ENCODE measurements at places on chromosomes 11 and 22. TPM values are rescaled to one million over a fixed set of nuclear protein-coding genes. Genes with fewer than 3 reads are reported as not detected.

DNA sequence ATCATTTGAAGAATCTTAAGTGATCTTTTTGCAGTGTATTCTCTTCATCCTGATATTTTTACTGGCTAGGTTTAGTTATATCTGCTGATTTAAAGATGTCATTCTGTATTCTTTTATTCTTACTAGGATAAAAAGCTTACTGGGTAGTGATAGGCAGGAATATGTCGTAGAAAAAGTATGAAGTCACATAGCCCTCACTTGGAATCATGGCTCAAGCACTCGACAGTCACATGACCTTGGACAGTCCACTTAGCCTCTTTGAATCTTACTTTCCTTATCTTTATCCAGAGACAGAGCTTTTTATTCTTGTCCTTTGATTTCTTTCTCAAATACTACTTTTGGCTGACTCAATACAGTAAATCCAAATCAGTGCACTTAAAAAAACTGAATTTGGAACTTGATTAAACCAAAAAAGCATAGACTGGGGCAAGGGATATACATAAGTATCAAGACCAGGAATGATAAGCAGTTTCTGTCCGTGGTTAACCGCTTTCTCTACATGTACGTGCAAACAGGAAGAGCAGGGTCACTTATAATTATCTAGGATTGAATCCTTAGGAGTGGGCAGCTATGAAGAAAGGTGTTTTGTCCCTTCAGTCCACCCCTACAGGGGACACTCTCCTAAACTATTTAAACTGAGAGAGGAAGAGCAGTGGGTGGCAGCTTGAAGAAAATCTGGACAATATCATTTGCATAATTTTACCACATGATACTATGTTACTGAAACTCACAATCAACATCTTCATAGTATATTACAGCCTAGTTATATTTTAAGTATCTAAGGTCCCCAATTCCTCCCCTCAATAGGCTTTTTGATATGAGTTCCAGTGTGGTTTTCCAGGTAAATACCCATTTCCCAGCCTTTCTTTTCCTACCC is 8.0 kb downstream of the MMP7 start:
- no peak for ATAC-seq

GRCh38 chr11:106063009-106063408 is 14.1 kb downstream of the KBTBD3 start:
- ATAC-seq: no peak

DNA sequence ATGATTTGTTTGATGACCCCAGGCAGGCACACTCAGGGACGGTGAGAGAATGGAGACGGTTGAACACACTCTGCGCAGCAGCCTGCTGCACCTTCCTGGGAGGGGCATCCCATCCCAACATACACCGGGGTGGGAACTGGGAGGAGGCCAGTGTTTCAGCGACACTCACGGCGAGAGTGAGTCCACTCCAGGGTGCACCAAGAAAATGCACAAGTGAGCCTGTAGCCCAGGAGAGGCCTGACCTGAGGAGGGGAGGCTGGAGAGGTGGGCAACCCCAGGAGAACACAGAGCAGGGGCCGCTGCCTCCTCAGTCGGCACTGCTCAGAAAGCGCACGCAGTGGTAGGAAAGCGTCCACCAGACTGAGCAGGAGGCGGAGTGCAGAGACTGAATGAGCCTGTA is 54.5 kb downstream of the IGF2 start:
- ATAC-seq: no peak

DNA sequence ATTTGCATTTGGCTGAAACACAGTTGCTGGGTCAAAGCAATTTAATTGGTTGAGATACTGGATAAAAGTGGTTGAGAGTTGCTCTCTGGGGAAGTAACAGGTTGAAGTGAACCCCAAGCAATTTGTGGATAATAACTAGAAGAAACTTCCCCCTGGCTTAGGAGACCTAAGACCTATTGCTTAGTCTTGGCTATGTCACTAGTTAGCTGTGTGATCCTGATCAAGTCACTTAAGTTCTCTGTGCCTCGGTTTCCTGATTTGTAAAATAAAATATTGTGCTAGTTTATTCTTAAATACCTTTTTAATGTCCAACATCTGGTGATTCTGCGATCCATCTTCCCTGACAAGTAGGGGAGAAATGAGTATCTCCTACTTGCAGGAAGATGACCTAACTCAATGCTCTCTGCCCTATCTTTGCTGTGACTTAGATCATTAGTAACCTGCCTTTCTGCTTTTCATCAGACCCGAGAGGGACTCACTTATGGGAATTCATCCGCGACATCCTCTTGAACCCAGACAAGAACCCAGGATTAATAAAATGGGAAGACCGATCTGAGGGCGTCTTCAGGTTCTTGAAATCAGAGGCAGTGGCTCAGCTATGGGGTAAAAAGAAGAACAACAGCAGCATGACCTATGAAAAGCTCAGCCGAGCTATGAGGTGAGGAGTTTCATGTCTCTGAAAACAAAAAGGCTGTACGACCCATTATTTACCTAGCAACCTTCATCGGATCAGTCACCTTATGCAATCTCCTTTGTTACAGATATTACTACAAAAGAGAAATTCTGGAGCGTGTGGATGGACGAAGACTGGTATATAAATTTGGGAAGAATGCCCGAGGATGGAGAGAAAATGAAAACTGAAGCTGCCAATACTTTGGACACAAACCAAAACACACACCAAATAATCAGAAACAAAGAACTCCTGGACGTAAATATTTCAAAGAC is 37.5 kb downstream of the EHF start:
- no peak for ATAC-seq

DNA sequence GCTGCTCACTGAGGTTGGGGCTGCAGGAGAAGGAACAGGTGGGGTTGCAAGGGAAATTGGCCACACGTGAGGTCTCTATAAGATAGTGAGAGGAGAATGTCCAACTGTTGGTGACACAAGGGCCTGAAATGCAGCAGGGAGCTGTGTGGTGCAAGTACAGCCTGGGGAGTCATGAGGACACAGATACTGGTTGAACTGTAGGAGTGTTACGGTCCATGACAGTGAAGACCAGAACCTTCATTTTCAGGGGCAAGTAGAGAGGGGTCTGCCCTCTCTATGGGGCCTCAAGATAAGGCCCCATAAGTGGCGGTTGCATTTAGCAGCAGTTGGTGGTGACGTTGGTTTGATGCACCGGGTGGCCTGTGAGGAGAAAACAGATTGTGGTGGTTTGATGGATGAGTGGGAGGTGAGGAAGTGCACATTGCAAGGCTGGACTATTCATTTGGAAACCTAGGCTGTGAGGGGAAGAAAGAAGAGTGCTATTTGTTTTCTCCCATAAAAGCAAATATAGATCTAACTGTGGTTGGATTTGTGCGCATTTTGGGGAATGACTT is 39.4 kb downstream of the MICAL2 start:
- ATAC-seq: peak; percentile 48

MOGAT2 gene
- total RNA-seq: 0.87 TPM

ABCC8 gene
- total RNA-seq: 7.0 TPM

ZFTA gene
- 26.4 TPM for total RNA-seq

OR5P2 gene
- total RNA-seq: 0.68 TPM
